H1 (cell line): ENCODE measurements at places on chromosomes 11 and 22. TPM values are rescaled to one million over a fixed set of nuclear protein-coding genes. Genes with fewer than 3 reads are reported as not detected.

The KCNJ1 gene
- polyA plus RNA-seq: 0.19 and 0.23 TPM in 2 replicates

The APOL4 gene
- 0.02 TPM in 1 of 2 replicates, not detected in the other for polyA plus RNA-seq

The ZC3H12C gene
- 2.0 TPM in 2 replicates for polyA plus RNA-seq

The CARD10 gene
- 13.5 and 17.4 TPM in 2 replicates for polyA plus RNA-seq

The OR5B21 gene
- polyA plus RNA-seq: not detected in 2 replicates

The ASPHD2 gene
- 7.2 and 8.1 TPM in 2 replicates for polyA plus RNA-seq

The ZDHHC8 gene
- 18.6 and 44.4 TPM in 2 replicates for polyA plus RNA-seq

The DRD4 gene
- 4.9 and 9.7 TPM in 2 replicates for polyA plus RNA-seq

The SLC5A4 gene
- 0.06 and 0.17 TPM in 2 replicates for polyA plus RNA-seq

The KRTAP5-11 gene
- not detected in 2 replicates for polyA plus RNA-seq

The KCNQ1OT1 gene
- polyA plus RNA-seq: 0.19 and 0.21 TPM in 2 replicates

The FIBIN gene
- 0.22 and 0.38 TPM in 2 replicates for polyA plus RNA-seq

The SMIM35 gene
- not detected in 2 replicates for polyA plus RNA-seq

The TMPRSS5 gene
- polyA plus RNA-seq: 0.53 and 0.54 TPM in 2 replicates

The OR8B12 gene
- polyA plus RNA-seq: not detected in 2 replicates

The OR4D9 gene
- polyA plus RNA-seq: not detected in 2 replicates

The MGAT3 gene
- polyA plus RNA-seq: 4.3 and 6.3 TPM in 2 replicates

The IFTAP gene
- 13.0 and 21.2 TPM in 2 replicates for polyA plus RNA-seq

The CDC45 gene
- polyA plus RNA-seq: 37.7 and 40.0 TPM in 2 replicates

The KCTD14 gene
- 15.2 and 24.9 TPM in 2 replicates for polyA plus RNA-seq

The TTC17 gene
- polyA plus RNA-seq: 61.0 and 80.1 TPM in 2 replicates

The MRGPRX2 gene
- polyA plus RNA-seq: not detected in 2 replicates

The PYGM gene
- polyA plus RNA-seq: 10.0 and 15.2 TPM in 2 replicates

The CCDC87 gene
- polyA plus RNA-seq: 0.32 and 0.63 TPM in 2 replicates

The CD6 gene
- polyA plus RNA-seq: 0.03 TPM in 2 replicates

The TRMT112 gene
- polyA plus RNA-seq: 650 and 707 TPM in 2 replicates

The RIMBP3C gene
- 0.08 and 0.20 TPM in 2 replicates for polyA plus RNA-seq

The PVALB gene
- polyA plus RNA-seq: 3.6 and 5.4 TPM in 2 replicates

The OR4C11 gene
- not detected in 2 replicates for polyA plus RNA-seq

The HPS4 gene
- polyA plus RNA-seq: 28.0 and 35.3 TPM in 2 replicates

The SLC5A12 gene
- polyA plus RNA-seq: 0.96 and 1.3 TPM in 2 replicates

The ADM2 gene
- polyA plus RNA-seq: 3.3 and 6.8 TPM in 2 replicates

The TENM4 gene
- 3.5 and 5.8 TPM in 2 replicates for polyA plus RNA-seq

The CASTOR1 gene
- 36.0 and 44.6 TPM in 2 replicates for polyA plus RNA-seq

The OR52A1 gene
- polyA plus RNA-seq: 5.7 and 5.9 TPM in 2 replicates

The CHRNA10 gene
- 0.68 and 0.97 TPM in 2 replicates for polyA plus RNA-seq

The B3GAT3 gene
- polyA plus RNA-seq: 39.0 and 57.7 TPM in 2 replicates

The RDX gene
- 10.8 and 27.4 TPM in 2 replicates for polyA plus RNA-seq

The FOXRED2 gene
- 11.5 and 17.1 TPM in 2 replicates for polyA plus RNA-seq

The RAG1 gene
- polyA plus RNA-seq: 0.13 and 0.14 TPM in 2 replicates

The MRGPRF gene
- polyA plus RNA-seq: 7.5 and 12.2 TPM in 2 replicates

The GRAP2 gene
- 0.08 and 0.19 TPM in 2 replicates for polyA plus RNA-seq

The CNIH2 gene
- polyA plus RNA-seq: 11.6 and 12.5 TPM in 2 replicates

The PDE3B gene
- polyA plus RNA-seq: 2.5 and 2.7 TPM in 2 replicates

The SEPTIN5 gene
- polyA plus RNA-seq: 6.0 and 9.1 TPM in 2 replicates

The PANX3 gene
- polyA plus RNA-seq: not detected in 2 replicates

The NAV2 gene
- polyA plus RNA-seq: 35.2 and 35.6 TPM in 2 replicates

The CNGA4 gene
- 0.29 and 0.74 TPM in 2 replicates for polyA plus RNA-seq
